ENCODE measurements at places on chromosomes 12 and 14. TPM values are rescaled to one million over a fixed set of nuclear protein-coding genes. Genes with fewer than 3 reads are reported as not detected.
A peak's percentile ranks its signal among the peaks of the same experiment; 100 is the strongest.

DNA sequence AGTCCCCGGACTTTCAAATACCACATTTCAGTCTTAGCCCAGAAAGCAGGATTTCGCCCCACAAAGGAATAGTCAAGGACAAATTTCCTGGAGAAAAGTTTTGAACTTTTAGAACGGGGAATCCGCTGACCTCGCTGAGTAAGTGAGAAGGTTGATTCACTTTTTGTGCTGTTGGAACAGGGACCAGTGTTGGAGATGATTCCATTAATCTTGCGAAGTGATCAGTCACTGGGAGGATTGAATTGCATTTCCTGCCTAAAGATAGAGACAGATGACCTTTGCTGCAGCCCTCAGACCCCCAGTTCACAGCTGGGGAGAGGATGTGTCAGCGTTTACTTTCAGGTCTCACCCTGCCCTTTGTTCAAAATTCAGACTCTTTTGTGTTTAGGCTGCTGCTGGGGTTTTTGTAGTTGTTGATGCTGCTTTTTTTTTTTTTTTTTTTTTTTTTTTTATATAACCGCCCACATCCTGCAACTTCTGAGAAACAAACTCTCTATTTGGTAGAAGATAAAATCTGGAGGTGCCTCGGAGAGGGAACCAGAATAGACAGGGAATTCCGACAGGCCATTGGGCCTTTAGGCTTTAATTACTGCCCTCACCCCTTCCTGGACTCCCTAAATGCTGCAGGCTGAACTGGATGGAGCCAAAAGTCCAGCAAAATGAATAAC, 9.8 kb upstream of the KDM2B start:
- no peaks in the 10 kb centered on the region for H3K27me3 ChIP-seq
- DNase-seq = no peak
- H3K27ac ChIP-seq = peak overlapping the region; percentile 79

- no peaks in the 10 kb centered on the region for H3K36me3 ChIP-seq
- DNase-seq = no peak
- peak overlapping the region; percentile 52 for H3K4me3 ChIP-seq
- H3K4me1 ChIP-seq = peaks cover 5% of the 10 kb centered on the region
- no peak overlapping the region for H3K27ac ChIP-seq
- H3K27me3 ChIP-seq = peaks cover 40% of the 10 kb centered on the region
Observed at GRCh38 chr12:101642115-101643067, 47.6 kb downstream of the MYBPC1 start.

DNA sequence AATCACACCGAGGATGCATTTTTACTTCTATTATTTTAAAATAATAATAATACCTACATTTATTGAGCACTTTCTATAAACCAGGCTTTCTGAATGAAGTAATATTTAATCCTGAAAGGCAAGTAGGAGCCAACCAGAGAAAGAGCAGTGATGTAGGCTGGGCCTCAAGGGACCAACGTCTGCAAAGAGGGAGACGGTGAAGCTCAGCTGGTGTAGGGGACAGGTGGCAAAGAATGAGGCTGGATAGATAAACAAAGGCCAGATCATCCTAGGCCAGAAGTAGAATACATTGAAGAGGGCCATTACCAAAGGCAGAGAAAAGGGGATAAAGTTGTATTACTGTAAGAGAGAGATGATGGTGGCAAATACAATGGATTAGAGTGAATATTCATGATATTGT, 810 bp upstream of the TMBIM4 start:
- peaks cover 40% of the 10 kb centered on the region for H3K4me1 ChIP-seq
- no peaks in the 10 kb centered on the region for H3K36me3 ChIP-seq
- H3K4me3 ChIP-seq = peak overlapping the region; percentile 90
- no peaks in the 10 kb centered on the region for H3K27me3 ChIP-seq
- no peak for DNase-seq
- H3K27ac ChIP-seq = peak overlapping the region; percentile 99

GRCh38 chr12:67751381-67751928, 102.9 kb downstream of the DYRK2 start:
- H3K36me3 ChIP-seq = no peaks in the 10 kb centered on the region
- H3K4me1 ChIP-seq = peaks cover 31% of the 10 kb centered on the region
- H3K27ac ChIP-seq = peak overlapping the region; percentile 29
- no peak overlapping the region for H3K4me3 ChIP-seq

GRCh38 chr14:85016496-85016895, 513.4 kb upstream of the FLRT2 start:
- H3K4me3 ChIP-seq = no peak overlapping the region
- no peak overlapping the region for H3K27ac ChIP-seq
- DNase-seq = no peak
- H3K27me3 ChIP-seq = no peaks in the 10 kb centered on the region

- DNase-seq = no peak
- H3K27me3 ChIP-seq = peaks cover 60% of the 10 kb centered on the region
- no peaks in the 10 kb centered on the region for H3K36me3 ChIP-seq
- no peak overlapping the region for H3K4me3 ChIP-seq
- H3K27ac ChIP-seq = no peak overlapping the region
Observed at GRCh38 chr14:99213101-99213500, 58.9 kb downstream of the BCL11B start.

DNA sequence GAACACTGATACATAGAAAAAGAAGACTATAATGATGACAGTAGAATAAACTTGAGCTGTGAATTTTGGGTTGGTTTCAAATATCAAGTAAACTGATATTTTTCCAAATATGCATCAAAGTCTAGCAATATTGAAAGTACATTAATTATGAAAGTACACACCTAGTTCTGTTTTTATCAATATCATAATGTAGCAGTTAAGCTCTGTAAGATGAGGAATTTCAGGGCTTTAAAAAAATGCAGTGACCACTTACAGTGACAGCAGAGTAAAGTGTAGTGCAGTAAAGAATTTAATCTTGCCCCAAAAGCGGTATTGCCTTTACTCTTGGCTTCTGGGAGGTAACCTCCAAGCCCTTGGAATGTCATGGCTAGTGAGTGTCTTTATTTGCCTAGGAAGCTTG, 102.9 kb upstream of the ABCD2 start:
- DNase-seq = no peak
- H3K4me1 ChIP-seq = no peaks in the 10 kb centered on the region
- no peak overlapping the region for H3K4me3 ChIP-seq
- no peaks in the 10 kb centered on the region for H3K27me3 ChIP-seq

TRIM9 gene
- total RNA-seq = 0.27 TPM

CCNT1 gene
- 18.4 TPM for total RNA-seq

Measured in left ventricle myocardium inferior (tissue), 1 donor.